T1000 (cell line): ENCODE measurements at places on chromosomes 1 and 21.

GRCh38 chr1:119960501-119960900, 64.2 kb upstream of the ADAM30 start:
- no peak for DNase-seq

- DNase-seq = no peak
Observed at GRCh38 chr1:43537423-43538142, 6.9 kb downstream of the PTPRF start.

DNA sequence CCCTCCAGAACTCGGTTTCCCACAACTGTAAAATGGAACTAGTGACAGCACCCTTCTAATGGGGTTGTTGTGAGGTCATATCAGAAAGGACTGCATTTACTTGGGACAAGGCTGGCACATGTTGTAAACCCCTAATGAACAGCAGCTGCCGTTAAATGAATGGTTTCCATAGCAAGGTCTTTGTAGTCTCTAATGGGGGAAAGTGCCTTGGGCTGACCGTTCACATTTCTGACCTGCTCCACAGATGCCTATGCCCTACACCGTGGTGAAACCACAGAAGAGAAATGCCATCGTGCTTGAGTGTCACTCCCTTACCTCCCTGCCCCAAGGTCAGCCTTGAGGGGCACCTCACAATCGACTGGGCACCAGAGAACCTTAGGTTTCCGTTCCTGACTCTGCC, 143.1 kb downstream of the ZSCAN20 start:
- DNase-seq = no peak

DNA sequence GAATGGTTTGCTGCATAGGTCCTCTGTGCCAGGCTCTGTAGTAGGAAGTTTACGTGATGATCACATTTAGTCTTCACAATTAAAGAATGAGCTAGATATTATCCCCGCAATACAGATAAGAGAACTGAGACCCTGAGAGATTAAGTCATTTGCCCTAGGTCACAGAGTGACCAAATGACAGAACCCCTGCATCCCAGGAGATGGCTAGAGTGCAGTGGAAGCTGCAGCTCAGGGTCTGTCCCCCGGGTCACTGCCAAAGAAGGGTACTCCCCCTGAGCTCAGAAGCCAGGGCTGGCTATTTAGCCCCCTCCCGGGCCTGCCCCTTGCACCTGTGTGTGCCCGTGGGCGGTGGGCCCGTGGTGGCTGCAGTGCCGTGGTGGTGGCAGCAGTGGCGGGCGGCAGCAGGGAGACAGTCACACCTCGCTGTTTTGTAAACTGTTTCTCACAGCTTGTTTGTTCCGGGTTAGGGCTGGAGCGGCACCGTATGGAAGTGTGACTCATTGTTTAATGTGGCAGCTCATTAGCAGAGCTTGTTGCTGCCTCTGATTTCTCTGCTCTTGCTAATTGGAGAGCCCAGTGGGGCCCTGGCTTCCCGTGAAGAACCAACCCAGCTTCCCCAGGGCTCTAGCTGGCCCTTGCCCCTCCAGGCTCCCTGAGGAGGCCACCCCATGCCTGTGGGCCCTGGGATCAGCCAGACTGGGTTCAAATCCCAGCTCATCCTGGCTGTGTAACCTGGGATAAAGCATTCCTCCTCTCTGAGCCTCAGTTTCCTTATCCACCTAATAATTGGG, 19.3 kb upstream of the FOXO6 start:
- DNase-seq = no peak

DNA sequence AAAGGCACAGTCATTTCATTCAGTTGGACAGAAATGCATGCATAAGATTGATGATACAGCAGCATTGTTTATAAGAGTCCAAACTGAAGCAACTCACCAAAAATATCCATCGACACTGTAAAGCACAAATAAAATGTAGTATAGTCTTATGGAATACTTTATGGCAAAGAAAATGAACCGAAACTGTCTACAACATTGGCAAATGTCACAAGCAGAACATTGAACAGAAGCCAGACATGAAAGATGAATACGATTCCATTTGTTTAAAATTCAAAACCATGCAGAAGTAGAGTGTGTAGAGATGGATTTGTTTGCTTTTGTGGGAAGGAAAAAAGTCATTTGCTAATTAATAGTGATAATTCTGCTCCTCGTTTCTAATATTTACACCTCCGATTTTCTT, 7.5 kb upstream of the LEFTY1 start:
- DNase-seq = no peak

GRCh38 chr1:41380195-41380594, 19.0 kb downstream of the FOXO6 start:
- no peak for DNase-seq

- DNase-seq = no peak
Observed at GRCh38 chr21:25733859-25734653, 648 bp downstream of the ATP5PF start.

DNA sequence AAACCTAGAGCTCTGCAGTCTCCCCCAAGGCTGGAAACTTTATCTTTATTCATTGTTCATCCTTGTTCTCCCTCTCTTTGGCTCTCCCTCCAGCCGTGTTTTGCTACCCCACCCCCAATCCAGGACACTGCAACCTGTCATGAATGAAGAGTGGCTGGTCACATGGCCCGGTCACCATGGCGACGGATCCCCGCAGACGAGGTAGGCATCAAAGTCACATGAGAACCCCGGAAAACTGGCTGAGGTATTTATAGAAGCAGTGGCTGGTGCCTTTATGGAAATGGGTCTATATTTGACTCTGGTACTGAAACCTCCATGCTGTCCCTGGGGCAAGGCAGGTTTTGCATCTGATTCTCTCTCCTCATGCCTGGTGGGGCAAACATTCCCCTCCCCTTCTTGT, 13.4 kb upstream of the SLC6A17 start:
- DNase-seq = no peak
